ENCODE measurements at places on chromosomes 7 and 10.
A peak's percentile ranks its signal among the peaks of the same experiment; 100 is the strongest.

- no peaks in the 10 kb centered on the region for H3K4me1 ChIP-seq
- H3K36me3 ChIP-seq, result no peaks in the 10 kb centered on the region
- DNase-seq, result no peak
- no peak overlapping the region for H3K4me3 ChIP-seq
- no peaks in the 10 kb centered on the region for H3K27me3 ChIP-seq
- no peak overlapping the region for H3K27ac ChIP-seq
Observed at GRCh38 chr7:36265680-36266079, 112.6 kb downstream of the EEPD1 start.

- DNase-seq, result peak; percentile 41
- peak overlapping the region; percentile 91 for H3K4me3 ChIP-seq
- no peaks in the 10 kb centered on the region for H3K27me3 ChIP-seq
- H3K4me1 ChIP-seq, result peaks cover 54% of the 10 kb centered on the region
- H3K27ac ChIP-seq, result no peak overlapping the region
Observed at GRCh38 chr10:7408291-7409044, 2.4 kb downstream of the SFMBT2 start.

DNA sequence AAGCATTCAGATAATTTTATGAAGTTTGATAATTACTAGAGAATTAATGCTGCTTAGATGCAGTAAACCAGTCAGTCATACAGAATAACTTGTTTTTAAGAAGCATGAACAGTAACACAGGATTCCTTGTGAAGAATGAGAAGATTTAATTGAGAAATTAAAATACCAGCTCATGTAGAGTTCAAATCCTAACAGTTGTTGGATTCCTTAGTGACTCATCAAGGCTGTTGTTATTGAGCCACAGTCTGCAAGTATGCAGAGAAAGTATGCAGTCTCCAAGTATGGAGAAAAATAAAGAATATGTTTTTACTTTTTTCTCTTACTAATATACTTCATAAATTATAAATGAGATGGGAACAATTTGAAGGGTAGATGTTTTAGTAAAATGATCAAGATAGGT, 30.2 kb upstream of the CYP26C1 start:
- no peak overlapping the region for H3K27ac ChIP-seq
- no peak for DNase-seq
- no peak overlapping the region for H3K4me3 ChIP-seq
- no peaks in the 10 kb centered on the region for H3K36me3 ChIP-seq
- no peaks in the 10 kb centered on the region for H3K4me1 ChIP-seq

DNA sequence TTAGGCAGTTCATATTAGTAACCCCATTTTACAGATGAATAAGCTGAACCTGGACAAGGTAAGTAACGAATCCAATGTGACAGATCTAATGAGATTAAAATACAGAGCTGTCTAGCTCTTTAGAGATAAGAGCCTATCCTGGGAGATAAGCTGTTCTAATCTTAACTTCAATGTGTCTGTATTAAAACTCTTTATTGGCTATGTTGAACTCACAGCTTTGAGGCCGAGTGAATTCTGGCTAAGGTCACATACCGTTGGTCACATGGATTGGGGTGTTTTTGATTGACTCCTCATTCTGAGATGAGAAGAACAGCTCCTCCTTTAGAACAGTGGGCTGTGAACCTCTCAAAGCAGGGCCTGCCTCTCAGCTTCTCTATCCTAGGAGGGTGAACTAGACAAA, 113.4 kb upstream of the EEPD1 start:
- peaks cover 3% of the 10 kb centered on the region for H3K27me3 ChIP-seq
- H3K36me3 ChIP-seq, result no peaks in the 10 kb centered on the region
- no peak for DNase-seq
- H3K4me3 ChIP-seq, result no peak overlapping the region

- H3K27ac ChIP-seq, result no peak overlapping the region
- no peak overlapping the region for H3K4me3 ChIP-seq
- no peaks in the 10 kb centered on the region for H3K4me1 ChIP-seq
- no peaks in the 10 kb centered on the region for H3K27me3 ChIP-seq
- no peak for DNase-seq
Observed at GRCh38 chr7:7707806-7708205, 10.6 kb downstream of the RPA3 start.

GRCh38 chr10:115026056-115026745, 67.0 kb upstream of the ATRNL1 start:
- no peaks in the 10 kb centered on the region for H3K4me1 ChIP-seq
- no peaks in the 10 kb centered on the region for H3K36me3 ChIP-seq

All from CD4-positive, CD25-positive, alpha-beta regulatory T cell (primary cell).